ENCODE measurements at places on chromosomes 11 and 22.

- DNase-seq, result no peak
These were observed 87.8 kb upstream of the GALNT18 start for GRCh38 chr11:11709447-11710239.

DNA sequence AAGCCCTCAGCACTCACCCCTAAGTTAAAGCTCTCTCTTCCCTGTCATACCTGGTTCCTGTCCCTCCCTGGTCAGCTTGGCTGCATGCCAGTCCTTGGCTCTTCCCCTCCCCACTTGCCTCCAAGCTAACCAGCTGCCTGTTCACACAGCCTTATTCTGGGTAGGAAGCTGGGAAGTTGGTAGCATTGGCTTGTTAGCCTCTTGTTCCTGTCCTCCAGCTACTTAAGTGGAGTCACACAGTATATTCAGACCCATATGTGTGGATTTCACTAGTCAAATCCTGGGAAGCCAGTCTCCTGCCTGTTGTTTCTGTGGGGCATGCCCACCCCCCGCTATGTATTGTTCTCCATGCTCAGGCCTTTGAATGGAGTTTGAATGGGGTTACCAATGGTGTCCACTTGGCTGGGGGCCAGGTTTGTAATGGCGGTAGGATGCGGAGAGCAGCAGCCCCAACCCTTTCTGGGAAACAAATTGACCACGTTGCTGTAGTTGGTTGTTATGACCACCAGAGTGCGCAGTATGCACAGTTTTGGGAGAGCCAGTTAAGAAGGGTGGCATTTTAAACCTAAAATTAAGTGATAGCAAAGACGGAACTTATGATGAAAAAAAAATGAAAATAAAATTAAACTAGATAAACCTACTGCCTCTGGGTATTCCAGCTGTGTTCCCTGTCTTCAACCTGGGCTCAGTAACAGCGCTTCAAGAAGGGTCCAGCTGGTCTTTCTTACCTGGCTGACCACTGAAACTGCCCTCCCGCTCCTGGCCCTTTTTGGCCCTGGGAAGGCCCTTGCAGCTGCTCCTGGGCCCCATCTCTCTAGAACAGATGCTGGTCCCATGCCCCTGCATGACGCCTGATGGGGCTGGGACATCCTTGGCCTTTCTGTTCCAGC lies 10.7 kb upstream of the RPS3 start:
- DNase-seq, result peak; percentile 64

GRCh38 chr11:130100381-130101095 lies 30.8 kb downstream of the APLP2 start:
- DNase-seq, result no peak

- peak; percentile 26 for DNase-seq
These were observed 11.6 kb upstream of the ALKBH3 start for GRCh38 chr11:43868852-43869567.

DNA sequence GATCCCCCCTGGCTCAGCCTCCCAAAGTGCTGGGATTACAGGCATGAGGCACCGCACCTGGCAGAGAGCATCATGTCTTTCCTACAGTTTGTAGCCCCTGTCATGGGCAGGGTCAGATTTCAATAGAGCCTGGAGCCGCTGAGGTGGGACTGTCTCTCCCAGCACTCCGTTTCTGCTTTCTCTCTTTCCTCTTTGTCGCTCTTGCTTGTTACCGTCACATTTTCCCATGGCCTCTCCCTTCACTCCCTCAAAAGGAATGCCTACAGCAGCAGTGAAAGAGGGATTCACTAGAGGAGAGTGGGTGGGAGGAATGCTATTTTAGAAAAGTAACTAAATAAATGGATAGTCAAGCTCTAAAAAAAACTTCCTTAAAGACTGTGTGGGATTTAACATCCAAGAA lies 136.7 kb upstream of the TTC12 start:
- no peak for DNase-seq

DNA sequence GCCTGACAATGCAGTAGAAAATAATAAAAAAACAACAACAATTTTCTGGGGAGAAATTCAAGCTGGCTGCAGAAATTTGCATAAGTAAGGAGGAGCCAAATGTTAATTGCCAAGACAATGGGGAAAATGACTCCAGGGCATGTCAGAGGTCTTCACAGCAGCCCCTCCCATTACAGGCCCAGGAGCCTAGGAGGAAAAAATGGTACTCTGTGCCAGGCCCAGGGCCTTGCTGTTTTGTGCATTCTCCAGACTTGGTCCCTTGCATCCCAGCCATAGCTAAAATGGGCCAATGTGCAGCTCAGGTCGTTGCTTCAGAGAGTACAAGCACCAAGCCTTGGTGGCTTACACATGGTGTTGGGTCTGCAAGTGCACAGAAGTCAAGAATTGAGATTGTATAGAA lies 45.5 kb downstream of the MS4A2 start:
- DNase-seq, result no peak

GRCh38 chr11:86355256-86355655 lies 19.4 kb upstream of the CCDC81 start:
- DNase-seq, result no peak

DNA sequence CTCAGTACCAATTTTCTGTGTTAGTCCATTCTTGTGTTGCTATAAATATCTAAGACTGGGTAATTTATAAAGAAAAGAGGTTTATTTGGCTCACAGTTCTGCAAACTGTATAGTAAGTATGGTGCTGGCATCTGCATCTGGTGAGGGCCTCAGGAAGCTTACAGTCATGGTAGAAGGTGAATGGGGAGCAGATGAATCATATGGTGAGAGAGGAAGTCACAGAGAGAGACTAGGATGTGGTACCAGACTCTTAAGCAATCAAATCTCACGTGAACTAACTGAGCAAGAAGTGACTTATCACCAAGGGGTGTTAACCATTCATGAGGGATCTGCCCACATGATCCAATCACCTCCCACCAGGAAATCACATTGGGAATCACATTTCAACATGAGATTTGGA lies 60.8 kb upstream of the ZBED5 start:
- no peak for DNase-seq

- no peak for DNase-seq
These were observed 13.7 kb downstream of the EHD1 start for GRCh38 chr11:64864473-64865285.

DNA sequence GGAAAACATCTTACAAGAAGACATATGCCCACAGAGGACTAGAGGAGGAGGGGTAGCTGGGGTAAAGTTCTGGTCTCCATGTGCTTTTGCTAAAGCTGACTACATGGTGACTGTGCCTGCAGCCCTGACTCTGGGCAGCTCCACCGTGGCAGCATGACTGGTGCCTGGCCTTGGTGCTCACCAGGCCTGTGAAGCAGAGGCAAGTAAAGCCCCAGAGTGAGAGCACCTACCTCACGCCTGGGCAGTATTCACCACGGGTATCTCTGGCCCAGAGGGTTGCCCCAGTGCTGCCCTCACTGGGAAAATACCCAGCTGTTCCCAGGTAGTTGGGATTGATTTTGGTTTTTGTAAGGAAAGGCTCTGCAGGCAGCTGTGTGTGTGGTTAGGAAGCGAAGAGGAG lies 78.3 kb downstream of the CTTN start:
- DNase-seq, result no peak
